ENCODE measurements at places on chromosomes 1 and 21.

- DNase-seq = no peak
Measured at GRCh38 chr1:84297546-84298244, 3.8 kb upstream of the SAMD13 start.

DNA sequence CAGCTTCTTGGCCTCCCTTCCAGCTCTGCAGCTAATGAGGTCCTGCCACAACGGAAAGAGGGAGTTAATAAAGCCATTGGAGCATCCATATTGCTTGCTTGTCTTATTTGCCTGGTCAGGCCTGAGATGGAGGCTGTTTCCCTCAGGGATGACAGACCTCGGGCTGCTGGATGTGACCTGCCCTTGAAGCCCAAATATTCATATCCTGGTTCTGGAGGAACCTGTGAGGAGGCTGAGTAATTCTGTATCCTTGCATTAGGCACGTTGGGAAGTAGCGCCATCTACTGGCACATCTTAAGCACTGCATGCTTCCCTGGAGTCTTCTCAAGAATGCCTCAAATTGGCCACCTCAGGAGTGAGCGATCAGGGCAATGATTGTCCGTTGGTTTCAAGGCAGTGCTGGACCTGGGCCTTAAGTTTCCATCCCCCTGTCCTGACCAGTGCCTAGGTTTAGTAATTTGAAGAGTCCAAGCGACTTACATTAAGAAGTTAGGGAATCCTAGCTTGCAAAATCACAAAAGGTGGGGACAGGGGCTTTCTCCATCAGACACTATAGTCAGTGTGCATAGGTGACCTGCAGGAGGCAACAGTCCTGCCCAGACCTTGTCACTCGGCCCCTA is 13.8 kb upstream of the NASP start:
- peak; percentile 78 for DNase-seq

GRCh38 chr1:5934058-5934884 is 58.0 kb downstream of the NPHP4 start:
- no peak for DNase-seq

DNA sequence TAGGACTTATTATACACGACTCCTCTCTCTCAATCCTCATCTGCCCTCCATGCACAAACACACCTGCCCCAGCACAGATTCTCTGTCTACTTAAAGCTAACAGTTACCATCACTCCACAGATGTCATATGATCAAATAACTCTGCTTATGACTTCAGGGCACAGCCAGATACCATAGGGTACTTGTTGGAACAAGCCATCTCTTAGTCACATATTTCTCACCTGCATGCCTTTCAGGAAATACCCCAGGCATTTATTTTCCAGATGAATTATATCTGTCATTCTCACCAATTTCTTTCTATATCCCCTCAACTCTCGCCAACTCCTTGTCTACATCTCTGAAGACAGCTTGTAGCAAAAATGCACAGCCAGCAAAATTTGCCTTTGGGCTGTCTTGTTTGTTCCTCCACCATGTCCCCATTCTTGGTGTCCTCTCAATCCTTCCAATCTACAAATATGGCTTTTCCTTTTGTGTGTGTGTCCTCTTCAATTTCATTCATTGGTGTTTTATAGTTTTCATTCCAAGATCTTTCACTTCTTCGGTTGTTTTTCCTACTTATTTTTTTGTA is 353.9 kb upstream of the CAMK1G start:
- no peak for DNase-seq

DNA sequence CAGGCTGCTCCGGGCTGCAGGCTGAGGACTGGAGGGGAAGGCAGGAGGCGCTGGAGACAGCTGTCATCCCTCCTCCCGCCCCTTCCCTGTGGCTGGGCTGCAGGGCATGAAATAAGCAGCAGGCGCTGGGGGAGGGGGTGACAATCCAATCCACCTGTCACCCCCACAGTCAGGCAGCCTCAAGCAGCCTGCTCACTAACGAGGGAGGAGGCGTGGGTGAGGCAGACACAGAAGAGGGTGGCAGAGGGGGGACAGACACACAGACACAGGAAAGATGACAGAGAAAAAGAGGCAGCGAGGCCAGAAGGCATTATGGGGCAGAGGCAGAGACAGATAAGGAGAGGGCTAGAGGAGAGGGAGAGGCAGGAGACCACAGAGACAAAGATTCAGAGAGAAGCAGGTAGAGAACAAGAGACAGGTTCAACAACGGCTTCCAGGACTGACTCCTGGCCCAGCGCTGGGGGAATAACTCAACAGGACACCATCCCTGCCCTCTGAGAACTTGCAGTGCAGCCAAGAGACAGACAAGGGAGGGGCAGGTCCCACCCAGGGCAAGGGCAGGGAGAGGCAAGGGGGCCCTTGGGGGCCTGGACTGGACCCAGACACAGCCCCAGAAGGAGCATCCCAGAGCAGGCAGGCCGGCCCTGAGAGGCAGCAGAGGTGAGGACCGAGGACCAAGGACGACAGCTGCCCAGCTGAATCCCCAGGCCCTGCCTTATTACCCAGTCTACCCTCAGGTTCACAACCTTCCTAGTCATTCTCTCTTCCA is 11.2 kb downstream of the MEF2D start:
- peak; percentile 36 for DNase-seq

Measured in IMR-90 (cell line).